ENCODE measurements at places on chromosomes 1 and 21.

DNA sequence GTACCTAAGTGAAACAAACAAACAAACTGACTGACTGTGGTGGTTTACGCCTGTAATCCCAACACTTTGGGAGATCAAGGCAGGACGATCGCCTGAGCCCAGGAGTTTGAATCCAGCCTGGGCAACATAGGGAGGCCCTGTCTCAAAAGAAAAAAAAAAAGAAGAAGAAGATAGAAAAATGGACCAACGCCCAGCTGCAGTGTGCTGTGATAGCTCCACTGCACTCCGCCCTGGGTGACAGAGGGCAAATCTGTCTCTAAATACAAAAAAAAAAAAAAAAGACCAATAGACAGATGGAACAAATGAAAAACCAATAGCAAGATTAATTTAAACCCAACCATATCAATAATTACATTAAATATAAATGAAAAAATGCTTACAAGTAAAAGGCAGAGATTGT is 13.9 kb downstream of the AKR7A3 start:
- no peak for DNase-seq

- no peak for DNase-seq
These were observed 171.3 kb upstream of the HP1BP3 start for GRCh38 chr1:20958430-20958829.

DNA sequence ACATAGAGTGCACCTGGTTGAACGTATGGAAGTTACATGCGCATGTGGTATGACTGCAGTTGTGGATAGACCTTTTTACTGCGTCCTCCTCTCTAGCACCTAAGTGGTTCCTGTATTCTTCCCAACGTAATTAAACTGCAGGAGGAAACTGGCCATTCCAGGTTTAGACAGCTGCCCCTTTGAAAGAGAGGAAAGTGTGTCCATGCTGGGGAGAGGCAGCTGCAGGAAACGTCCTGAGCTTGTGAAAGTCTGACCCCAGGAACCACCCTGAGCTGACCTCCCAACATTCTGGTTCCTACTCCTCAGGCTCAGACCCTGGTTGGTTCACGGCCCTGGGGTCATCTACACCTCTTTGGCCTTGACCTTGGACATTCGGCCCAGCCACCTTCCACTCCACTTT is 309.3 kb downstream of the DISC1 start:
- no peak for DNase-seq

DNA sequence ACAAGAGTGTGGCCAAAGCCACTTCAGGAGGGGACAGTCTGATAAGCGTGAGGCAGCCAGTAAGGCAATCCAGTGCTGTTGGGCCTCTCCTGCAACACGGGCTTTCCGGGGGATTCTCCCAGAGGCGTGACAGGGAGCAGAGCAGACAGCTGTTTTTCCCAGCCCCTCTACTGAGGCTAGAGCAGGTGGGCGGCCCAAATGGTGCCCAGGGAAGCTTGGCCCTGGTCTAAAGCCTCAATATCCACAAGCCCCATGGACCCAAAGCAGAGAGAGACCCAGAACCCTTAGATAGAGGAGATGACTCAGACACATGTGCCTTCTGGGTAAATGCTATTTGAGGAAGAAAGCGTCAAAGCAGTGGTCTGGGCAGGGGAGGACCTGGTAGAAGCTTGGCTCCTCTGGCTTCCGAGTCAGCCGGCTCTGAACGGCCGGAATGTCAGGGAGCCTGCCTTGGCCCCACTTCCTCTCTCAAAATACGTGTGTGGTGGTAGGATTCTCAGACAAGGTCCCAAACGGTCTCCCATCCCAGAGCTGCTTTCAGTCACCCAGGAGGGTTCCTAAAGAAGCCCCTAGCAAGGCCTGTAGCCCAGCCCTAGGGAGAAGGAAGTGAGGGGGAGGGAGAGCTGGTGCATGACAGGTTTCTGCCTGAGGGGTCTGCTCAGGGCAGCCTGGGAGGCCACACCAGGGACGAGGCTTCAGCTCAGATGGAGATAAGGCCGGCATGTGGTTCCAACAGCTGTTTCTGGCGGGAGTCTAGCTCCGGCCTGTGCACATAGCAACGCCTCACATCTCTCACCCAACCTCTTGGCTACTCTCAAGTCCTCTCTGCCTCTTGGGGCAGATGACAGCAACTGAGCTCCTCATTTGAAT is 28.8 kb downstream of the PIK3C2B start:
- DNase-seq = no peak
